ENCODE measurements at places on chromosomes 6 and 20.
A peak's percentile ranks its signal among the peaks of the same experiment; 100 is the strongest.

- H3K4me3 ChIP-seq, result no peak overlapping the region
- no peak for DNase-seq
- H3K27ac ChIP-seq, result no peak overlapping the region
- no peaks in the 10 kb centered on the region for H3K4me1 ChIP-seq
Observed at GRCh38 chr20:40274912-40275533, 414.0 kb downstream of the MAFB start.

DNA sequence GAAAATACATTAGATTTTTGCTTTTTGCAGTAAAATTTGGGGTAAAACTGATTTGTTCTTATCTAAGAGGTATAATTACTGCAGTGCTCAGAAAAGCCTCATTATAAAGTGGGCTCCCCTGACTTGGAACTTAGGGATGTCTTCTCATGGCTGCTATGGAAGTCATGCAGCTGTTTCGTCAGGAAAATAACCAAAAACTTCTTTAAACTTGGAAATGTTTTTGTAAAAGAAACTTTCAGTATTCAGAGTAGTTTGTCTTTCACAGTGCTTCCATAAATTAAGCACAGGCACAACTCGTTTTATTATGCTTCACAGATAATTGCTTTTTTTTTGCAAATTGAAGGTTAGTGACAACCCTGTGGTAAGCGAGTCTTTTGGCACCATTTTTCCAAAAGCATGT is 6.8 kb downstream of the MAPK14 start:
- H3K27ac ChIP-seq, result no peak overlapping the region
- H3K4me3 ChIP-seq, result no peak overlapping the region
- peaks cover 29% of the 10 kb centered on the region for H3K36me3 ChIP-seq

DNA sequence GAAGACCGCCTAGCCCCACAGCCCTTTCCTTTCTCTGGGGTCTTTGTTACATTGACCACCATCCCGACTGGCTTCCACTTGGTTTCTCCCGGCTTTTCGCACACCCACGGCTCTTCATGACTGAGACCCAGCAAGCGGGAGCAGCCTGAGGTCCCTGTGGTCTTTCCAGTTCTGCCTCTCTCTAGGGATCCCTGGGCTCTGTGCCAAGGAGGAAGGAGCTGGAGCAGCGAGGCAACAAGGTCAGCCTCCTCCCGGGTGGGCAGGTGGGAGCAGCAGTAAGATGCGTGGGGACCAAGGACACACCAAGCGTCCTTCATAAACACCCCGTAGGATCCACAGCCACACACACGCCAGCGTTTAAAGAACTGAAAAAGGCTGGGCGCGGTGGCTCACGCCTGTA is 29.6 kb upstream of the MRGBP start:
- H3K4me3 ChIP-seq, result no peak overlapping the region
- no peaks in the 10 kb centered on the region for H3K36me3 ChIP-seq
- H3K27me3 ChIP-seq, result peaks cover 2% of the 10 kb centered on the region
- DNase-seq, result no peak
- no peak overlapping the region for H3K27ac ChIP-seq
- no peaks in the 10 kb centered on the region for H3K4me1 ChIP-seq

GRCh38 chr6:14969126-14969525 is 276.7 kb upstream of the JARID2 start:
- peaks cover 4% of the 10 kb centered on the region for H3K36me3 ChIP-seq
- H3K4me1 ChIP-seq, result no peaks in the 10 kb centered on the region
- no peaks in the 10 kb centered on the region for H3K27me3 ChIP-seq
- DNase-seq, result no peak
- no peak overlapping the region for H3K4me3 ChIP-seq

- H3K4me3 ChIP-seq, result no peak overlapping the region
- H3K36me3 ChIP-seq, result no peaks in the 10 kb centered on the region
- peaks cover 19% of the 10 kb centered on the region for H3K4me1 ChIP-seq
- no peak for DNase-seq
- H3K27ac ChIP-seq, result no peak overlapping the region
Observed at GRCh38 chr6:3233904-3234303, 6.5 kb upstream of the TUBB2B start.

GRCh38 chr6:79647741-79648140 is 16.6 kb downstream of the SH3BGRL2 start:
- no peak overlapping the region for H3K27ac ChIP-seq
- H3K36me3 ChIP-seq, result no peaks in the 10 kb centered on the region
- H3K4me1 ChIP-seq, result no peaks in the 10 kb centered on the region
- H3K4me3 ChIP-seq, result no peak overlapping the region

DNA sequence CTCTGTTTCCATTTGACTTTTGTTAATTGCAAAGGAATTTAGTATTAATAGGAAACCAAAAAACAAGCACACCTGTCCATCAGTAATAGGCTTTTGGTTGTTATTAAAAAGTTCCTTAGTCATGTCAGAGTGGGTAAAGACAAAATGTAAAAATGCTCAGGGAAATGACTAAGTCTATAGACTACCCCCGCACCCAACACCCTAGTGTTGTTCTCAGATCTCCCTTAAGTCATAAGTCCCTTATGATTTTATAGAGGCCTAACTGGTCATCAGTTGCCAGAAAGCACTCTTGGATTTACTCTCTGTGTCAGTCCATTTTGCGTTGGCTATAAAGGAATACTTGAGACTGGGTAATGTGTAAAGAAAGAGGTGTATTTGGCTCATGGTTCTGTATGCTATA is 52.8 kb downstream of the MAP3K4 start:
- peaks cover 3% of the 10 kb centered on the region for H3K4me1 ChIP-seq
- H3K27me3 ChIP-seq, result no peaks in the 10 kb centered on the region
- H3K36me3 ChIP-seq, result peaks cover 14% of the 10 kb centered on the region
- H3K4me3 ChIP-seq, result no peak overlapping the region
- H3K27ac ChIP-seq, result no peak overlapping the region

DNA sequence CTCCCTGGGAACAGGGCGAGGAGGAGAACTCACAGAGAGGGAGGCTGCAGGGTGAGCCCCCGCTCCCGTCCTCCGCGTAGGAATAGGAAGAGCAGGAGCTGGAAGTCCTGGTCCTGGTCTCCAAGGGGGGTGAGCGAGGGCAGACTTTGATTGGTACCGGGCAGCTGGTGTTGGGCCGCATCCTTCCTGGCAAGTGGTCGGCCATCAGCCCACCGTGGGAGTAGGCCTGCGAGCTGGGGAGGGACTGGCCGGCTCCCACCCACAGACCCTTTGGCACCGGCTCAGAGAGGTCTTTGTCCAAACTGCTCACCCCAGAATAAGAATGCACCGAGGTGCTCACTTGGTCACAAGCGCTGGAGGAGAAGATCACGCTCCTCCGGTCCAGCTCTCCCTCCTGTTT is 56.2 kb downstream of the GJA10 start:
- H3K4me1 ChIP-seq, result peaks cover 62% of the 10 kb centered on the region
- no peak for DNase-seq
- H3K4me3 ChIP-seq, result no peak overlapping the region
- H3K27me3 ChIP-seq, result no peaks in the 10 kb centered on the region
- no peak overlapping the region for H3K27ac ChIP-seq
- H3K36me3 ChIP-seq, result peaks cover 81% of the 10 kb centered on the region

DNA sequence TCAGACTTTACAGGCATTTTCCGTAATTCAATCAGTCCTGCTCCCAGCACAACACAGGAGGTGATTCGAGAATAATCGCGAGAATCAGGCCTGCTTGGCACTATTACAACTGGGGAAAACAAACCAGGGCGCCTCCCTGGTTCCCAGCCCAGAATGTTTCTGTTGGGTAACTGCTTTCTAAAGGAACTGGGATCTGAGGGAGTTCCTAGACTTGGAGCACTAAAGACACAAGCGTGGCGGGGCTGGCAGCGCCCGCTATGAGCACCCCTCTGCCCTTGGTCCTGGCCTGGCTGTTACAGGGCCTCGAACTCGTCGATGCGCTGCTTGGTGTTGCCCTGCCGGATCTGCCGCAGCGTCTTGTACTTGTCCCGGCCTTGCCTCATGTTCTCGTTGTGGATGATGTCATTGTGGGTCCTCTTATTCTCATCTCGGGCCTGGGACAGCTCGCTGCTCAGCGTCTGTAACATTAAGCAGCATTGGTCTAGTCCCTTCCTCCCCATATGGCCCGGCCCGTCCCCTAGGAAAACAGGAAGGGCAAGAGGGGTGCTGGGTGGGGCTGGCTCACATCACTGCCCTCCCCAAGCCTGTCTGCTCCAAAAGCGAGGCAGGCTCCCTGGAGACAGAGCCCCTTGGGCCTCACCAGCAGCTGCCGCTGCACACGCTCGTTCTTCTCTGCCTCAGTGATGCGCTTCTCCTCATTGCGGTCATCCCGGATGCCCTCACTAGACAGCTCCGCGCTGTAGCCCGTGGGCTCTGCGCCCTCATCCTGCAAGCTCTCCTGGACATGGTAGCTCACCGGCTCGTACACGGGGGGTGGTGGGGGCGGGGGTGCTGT is 52.3 kb downstream of the EZR start:
- peak overlapping the region; percentile 68 for H3K27ac ChIP-seq
- H3K36me3 ChIP-seq, result peaks cover 92% of the 10 kb centered on the region
- no peak for DNase-seq
- H3K4me3 ChIP-seq, result no peak overlapping the region

- H3K4me1 ChIP-seq, result no peaks in the 10 kb centered on the region
- H3K4me3 ChIP-seq, result no peak overlapping the region
- no peak for DNase-seq
- H3K27ac ChIP-seq, result no peak overlapping the region
- no peaks in the 10 kb centered on the region for H3K36me3 ChIP-seq
Observed at GRCh38 chr6:162258647-162259046, 468.9 kb downstream of the PRKN start.

DNA sequence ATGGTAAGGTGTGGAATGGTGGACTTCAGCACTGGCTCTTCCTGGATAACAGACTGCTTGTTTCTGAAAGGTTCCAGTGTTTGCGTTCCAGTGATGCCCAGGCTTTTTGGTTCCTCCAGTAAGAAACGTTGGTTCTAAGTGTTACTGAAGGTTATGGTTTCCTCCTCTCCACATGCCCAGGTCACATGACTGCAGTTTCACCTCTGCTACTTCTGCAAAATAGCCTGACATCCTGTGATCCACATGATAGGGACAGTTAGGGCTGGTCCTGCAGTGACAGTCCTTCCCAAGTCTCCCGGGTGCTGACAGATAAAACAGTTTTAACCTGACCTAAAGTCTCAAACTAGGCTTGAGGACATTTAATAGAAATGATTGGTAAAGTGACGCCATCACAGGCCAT is 132.2 kb upstream of the CST7 start:
- H3K36me3 ChIP-seq, result no peaks in the 10 kb centered on the region
- DNase-seq, result no peak
- no peaks in the 10 kb centered on the region for H3K4me1 ChIP-seq
- no peak overlapping the region for H3K4me3 ChIP-seq
- H3K27ac ChIP-seq, result no peak overlapping the region

DNA sequence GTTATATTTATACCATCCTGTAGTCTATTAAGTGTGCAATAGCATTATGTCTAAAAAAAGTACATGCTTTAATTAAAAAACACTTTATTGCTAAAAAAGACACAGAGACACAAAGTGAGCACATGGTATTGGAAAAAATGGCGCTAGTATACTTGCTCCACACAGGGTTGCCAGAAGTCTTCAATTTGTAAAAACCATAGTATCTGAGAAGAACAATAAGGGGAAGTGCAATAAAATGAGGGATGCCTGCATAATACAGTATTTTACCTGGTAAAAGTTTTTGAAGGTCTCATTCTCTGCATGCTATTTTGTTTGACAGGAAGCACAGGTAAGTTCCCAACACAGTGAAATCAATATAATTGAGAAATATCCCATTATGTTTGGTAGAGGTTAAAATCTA is 1.6 kb downstream of the NOX3 start:
- DNase-seq, result no peak
- no peaks in the 10 kb centered on the region for H3K4me1 ChIP-seq
- peaks cover 2% of the 10 kb centered on the region for H3K27me3 ChIP-seq
- H3K4me3 ChIP-seq, result no peak overlapping the region

DNA sequence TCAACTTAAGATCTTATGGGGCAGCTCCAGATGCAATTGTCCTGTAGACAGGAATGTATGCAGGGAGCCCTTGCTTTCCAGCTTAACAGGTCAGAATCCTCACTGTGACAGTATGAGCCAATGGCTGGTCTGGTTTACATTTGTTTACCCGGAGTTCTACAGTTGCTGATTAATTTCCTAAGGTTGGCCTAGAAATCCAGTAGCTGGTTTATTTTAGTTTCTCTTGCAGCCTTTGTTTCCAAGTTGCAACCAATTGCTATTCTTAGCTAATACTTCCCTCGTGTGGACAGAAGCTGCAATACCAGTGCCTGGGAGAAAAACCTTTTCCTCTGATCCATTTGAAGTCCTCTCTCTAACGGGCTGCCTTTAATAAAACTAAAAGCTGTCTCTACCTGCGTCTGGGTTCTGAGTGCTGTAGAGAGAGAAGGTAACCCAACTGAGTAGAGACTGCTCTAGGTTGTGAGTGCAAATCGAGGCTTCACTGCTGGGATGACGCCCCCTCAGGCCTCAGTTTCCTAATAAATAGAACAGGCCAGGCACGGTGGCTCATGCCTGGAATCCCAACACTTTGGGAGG is 45.9 kb downstream of the ZNF217 start:
- DNase-seq, result peak; percentile 12
- no peak overlapping the region for H3K27ac ChIP-seq
- peaks cover 3% of the 10 kb centered on the region for H3K4me1 ChIP-seq
- H3K27me3 ChIP-seq, result no peaks in the 10 kb centered on the region
- no peaks in the 10 kb centered on the region for H3K36me3 ChIP-seq

- peaks cover 2% of the 10 kb centered on the region for H3K36me3 ChIP-seq
- peaks cover 8% of the 10 kb centered on the region for H3K4me1 ChIP-seq
- H3K4me3 ChIP-seq, result no peak overlapping the region
Observed at GRCh38 chr6:150297327-150298029, 71.3 kb upstream of the IYD start.

DNA sequence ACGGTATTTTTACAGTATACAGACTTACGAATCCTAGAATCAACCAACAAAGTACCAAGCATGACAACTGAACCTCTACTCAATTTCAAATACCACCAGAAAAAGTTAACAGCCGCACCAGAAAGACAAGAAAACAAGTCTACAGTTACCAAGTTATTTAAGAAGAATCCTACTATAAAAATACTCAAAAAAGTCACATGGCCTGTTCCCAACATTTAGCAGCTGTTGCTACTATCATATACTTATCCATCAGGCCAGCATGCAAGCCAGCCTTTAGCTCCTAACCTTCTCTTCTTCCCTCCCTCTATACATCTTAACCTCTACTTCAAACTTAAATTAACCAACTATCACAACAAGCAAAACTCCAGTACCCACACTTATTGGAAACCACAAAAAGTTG is 1.9 kb downstream of the SYNCRIP start:
- H3K27me3 ChIP-seq, result no peaks in the 10 kb centered on the region
- peaks cover 53% of the 10 kb centered on the region for H3K4me1 ChIP-seq
- H3K27ac ChIP-seq, result peak overlapping the region; percentile 66
- DNase-seq, result no peak
- peaks cover 57% of the 10 kb centered on the region for H3K36me3 ChIP-seq

DNA sequence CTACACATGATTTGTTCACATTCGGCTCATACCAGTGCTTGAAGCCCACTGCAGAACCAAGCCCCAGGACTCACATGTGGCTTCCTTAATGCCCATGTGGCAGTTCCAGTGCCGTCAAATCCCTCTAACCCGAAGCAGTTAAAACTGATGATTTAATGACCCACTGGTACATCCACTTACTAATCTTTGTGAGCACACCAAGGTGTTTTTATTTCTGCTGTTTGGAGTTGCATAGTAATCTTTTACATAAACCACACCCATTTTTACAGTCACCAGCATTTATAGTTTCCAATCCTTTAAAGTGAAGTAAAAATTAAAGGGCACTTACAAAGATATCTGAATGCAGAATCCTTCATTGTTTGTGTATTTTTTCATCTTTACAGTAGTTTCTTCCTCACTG is 232.0 kb downstream of the ANKRD60 start:
- DNase-seq, result no peak
- no peak overlapping the region for H3K4me3 ChIP-seq
- H3K27ac ChIP-seq, result no peak overlapping the region
- peaks cover 18% of the 10 kb centered on the region for H3K27me3 ChIP-seq
- H3K36me3 ChIP-seq, result no peaks in the 10 kb centered on the region
- no peaks in the 10 kb centered on the region for H3K4me1 ChIP-seq

All from activated T-helper 2 cell treated with anti-CD3 and anti-CD28 coated beads, Interferon-gamma antibody, Interleukin-2, Interleukin-4, amounts not matched to agents 10 μg/mL and 5 μg/mL and 100 μg/mL, durations not matched to agents 14 hours and 24 hours and 36 hours (primary cell).